ENCODE measurements at places on chromosomes 3 and 15. TPM values are rescaled to one million over a fixed set of nuclear protein-coding genes. Genes with fewer than 3 reads are reported as not detected.

RHCG gene
- total RNA-seq = not detected

ATG3 gene
- total RNA-seq = 65.2 TPM

LRRK1 gene
- 0.40 TPM for total RNA-seq

- no peak for DNase-seq
These were observed 60.8 kb downstream of the ILDR1 start for GRCh38 chr3:121961283-121961682.

- no peak for DNase-seq
These were observed 25.4 kb downstream of the PXK start for GRCh38 chr3:58358092-58358491.
